ENCODE measurements at places on chromosomes 11 and 22.

DNA sequence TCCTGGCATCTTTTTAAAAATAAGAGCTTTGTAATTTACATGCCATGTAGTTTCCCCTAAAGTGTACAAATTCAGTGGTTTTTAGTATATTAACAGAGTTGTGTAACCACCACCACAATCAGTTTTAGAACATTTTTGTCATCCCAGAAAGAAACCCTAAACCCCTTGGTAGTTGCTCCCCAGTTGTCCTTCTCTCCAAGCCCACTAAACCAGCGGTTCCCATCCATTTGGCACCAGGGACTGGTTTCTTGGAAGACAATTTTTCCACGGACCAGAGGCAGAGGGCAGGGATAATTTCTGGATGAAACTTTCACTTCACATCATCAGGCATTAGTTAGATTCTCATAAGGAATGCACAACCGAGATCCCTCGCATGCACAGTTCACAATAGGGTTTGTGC, 22.6 kb downstream of the CABIN1 start:
- no peak for DNase-seq

GRCh38 chr22:47367107-47367690, 604.7 kb downstream of the TBC1D22A start:
- no peak for DNase-seq

DNA sequence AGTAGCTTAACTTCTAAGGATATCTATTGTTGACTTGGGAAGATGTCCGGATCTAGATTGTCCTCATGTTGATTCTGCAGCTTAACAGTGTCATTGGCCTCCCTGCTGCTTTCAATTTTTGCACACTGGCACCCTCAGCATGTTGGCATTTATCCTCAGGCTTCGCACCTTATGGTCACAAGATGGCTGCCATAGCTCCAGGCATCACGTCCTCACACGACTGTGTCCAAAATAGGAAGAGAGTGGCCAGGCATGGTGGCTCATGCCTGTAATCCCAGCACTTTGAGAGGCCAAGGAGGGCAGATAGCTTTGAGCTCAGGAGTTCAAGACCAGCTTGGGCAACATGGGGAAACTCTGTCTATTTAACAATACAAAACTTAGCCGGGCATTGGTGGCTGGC, 58.3 kb upstream of the RASD2 start:
- DNase-seq, result no peak

- DNase-seq, result no peak
Observed at GRCh38 chr22:49301398-49302149, 526.1 kb downstream of the BRD1 start.
